Posterior vena cava (tissue), 2 donors: ENCODE measurements at places on chromosomes 1 and 21. TPM values are rescaled to one million over a fixed set of nuclear protein-coding genes. Genes with fewer than 3 reads are reported as not detected.

The USH2A gene
- total RNA-seq: not detected

The TFF1 gene
- total RNA-seq: not detected

The HSD3B2 gene
- 0.52 TPM for total RNA-seq

The CCDC27 gene
- not detected for total RNA-seq

The KRTAP13-1 gene
- total RNA-seq: not detected

The SHISAL2A gene
- total RNA-seq: not detected

The RORC gene
- not detected for total RNA-seq

DNA sequence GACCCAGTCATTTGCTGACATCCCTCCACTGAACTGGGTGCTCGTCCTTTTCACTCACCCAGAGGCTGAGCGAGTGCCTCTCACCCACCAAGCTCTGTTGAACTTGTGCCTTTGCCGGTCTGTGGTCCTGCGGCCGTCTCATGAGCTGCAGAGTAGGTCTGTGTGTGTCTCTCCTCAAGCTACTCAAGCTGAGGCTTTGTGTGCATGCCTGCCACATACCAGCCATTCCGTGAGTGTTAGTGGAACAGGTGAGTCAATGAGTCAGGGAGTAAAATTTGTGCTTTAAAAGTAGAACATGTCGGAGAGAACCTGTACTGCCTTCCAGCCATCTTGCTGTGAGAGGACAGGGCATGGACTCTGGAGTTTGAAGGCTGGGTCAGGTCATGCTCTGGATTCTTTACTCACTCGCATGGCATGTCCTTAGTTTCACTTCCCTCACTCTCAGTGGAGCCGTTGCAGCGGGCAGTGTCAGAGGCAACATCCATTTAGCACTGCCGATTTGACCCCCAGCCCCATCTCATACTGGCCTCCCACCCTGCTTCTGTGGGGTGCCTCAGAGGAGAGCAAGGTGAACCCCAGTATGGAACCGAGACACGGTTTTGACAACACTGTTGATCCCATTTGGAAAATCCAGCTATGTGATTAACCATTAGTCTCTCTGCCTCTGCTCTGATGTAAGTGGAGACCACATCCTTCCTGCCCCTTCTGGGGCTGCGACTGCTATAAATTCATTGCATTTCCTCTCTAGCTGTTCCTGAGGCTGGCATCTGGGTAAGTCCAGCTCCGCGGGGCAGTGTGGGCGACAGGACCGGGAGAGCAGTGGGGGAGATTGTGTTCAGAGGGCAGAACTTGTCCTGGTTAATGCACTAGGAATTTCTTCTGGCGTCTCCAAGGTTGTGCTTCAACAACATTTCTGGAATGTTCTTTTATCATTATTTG lies at the start of gene NLRP3:
Gene NLRP3, plus strand, starts transcription at position 751 of the 939 bp plus-strand sequence. CDS start 2,628 bp downstream, outside the sequence.
- no peak for DNase-seq

GRCh38 chr1:78280626-78281025 lies 210.1 kb upstream of the PTGFR start:
- no peak for DNase-seq

DNA sequence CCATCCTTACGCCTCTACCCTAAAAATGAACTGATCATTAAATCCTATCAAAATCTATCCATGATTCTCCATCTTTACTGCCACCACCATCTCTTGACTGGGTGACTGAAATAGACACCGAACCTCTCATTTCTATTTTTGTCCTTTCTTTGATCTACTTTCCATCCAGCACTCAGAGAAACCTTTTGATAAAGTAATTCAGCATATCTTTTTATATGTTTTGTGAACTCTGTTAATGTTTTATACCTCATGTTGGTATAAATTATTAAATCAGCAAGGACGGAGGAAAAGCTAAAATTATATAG lies 13.0 kb downstream of the PCNX2 start:
- DNase-seq: no peak

- DNase-seq: no peak
Measured at GRCh38 chr1:191901651-191902050, 256.6 kb upstream of the RGS18 start.

DNA sequence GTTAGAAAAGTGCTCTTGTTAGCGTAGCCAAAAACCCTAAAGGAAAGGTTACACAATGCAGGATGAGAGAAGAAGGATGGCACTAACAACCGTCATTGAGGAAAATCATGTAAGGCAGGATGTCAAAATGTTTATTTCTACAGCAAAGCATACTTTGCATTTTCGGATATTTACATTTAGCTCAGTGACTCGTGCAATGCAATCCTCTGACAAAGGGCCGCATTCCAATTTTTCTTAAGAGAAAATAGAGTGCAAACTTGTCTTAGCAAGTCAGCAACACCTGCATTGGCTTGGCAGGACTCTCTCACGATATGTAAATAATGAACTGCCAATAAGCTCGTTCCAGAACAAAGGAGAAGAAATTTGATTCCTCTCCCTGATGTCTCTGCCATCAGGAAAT lies 33.3 kb downstream of the TIAM1 start:
- no peak for DNase-seq

DNA sequence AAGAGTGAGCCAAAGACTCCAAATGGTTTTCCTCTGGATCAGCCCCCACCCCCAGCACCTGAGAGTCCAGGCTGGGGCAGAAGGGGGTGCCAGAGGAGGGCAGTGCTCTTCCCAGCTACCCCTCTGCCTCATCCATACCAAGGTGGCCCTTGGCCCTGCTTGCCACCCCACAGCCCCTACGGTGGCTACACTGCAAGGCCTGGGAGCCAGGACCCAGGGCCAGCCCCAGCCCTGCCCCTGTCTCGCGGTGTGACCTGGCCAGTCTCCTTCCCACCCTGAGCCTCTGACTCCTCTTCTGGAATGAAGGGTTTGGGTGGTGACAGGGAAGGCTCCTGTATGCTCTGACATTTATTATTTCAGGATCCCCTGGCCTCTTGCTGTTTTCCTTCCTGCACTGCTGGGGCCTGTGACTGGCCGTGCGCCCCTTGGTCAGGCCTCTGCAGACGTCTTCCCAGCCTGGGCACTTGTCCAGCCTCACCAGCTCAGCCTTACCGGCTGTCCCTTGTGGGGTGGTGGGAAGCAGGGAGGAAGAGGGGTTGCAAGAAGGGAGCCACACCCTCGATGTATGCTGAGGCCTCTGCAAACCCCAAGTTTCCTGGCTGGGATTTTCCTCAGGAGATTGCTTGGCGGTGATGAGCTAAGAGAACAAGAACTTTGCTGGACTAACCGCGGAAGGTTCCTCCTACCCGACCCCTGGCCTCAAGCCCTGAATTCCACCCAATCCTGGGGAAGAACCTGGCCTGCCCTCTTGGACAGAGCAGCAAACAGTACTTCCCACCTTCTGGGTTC lies 13.5 kb downstream of the ASAP3 start:
- peak; percentile 95 for DNase-seq

DNA sequence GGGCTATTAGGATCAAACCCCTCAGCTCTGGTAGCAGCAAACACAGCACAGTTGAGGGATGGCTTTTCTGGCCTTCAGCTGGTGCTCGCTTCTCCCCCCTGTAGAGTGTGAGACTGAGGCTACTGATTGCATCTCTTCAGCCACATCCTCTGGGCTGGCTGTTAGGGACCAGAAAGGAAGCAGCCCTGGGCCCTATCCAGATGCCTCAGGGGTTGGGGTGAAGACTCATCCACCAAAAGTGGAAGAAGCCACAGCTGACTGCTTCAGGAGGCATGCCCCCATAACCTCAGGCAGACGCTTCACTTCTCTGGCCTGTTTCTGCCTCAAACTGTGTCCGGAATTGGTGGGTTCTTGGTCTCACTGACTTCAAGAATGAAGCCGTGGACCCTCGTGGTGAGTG lies 6.2 kb upstream of the TMEM200B start:
- no peak for DNase-seq

DNA sequence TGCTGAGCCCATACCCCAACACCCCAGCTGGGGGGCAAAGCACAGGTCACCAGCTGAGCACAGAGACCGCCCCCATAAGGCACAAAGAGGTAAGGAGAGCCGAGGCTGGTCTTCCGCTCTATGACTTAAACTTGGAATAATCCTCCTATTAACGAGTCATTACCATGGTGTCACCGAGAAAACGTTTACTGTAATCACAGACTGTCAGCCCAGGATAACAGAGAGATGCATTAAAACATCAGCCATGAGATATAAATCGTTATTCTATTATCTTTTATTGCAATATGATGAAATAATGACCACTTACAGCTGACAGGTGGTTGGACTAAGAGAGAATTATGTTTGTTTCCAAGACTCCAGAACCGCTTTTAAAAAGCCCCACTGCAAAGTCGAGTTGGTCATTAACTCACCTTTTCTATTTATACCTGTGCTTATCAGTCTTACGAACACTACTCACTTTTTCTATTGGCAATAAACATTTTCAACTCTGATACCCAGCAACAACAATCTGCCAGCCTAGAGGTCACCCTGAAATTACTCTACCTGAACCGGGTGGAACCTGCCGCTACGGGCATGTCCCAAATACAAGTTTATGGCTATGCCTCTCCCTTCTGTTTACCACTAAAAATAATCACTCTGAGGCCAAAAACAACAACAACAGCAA lies 21.5 kb downstream of the NPHP4 start:
- DNase-seq: no peak

- no peak for DNase-seq
Measured at GRCh38 chr1:153659175-153659534, 652 bp downstream of the SNAPIN start.

GRCh38 chr1:65163201-65163805 lies 15.3 kb downstream of the AK4 start:
- no peak for DNase-seq

DNA sequence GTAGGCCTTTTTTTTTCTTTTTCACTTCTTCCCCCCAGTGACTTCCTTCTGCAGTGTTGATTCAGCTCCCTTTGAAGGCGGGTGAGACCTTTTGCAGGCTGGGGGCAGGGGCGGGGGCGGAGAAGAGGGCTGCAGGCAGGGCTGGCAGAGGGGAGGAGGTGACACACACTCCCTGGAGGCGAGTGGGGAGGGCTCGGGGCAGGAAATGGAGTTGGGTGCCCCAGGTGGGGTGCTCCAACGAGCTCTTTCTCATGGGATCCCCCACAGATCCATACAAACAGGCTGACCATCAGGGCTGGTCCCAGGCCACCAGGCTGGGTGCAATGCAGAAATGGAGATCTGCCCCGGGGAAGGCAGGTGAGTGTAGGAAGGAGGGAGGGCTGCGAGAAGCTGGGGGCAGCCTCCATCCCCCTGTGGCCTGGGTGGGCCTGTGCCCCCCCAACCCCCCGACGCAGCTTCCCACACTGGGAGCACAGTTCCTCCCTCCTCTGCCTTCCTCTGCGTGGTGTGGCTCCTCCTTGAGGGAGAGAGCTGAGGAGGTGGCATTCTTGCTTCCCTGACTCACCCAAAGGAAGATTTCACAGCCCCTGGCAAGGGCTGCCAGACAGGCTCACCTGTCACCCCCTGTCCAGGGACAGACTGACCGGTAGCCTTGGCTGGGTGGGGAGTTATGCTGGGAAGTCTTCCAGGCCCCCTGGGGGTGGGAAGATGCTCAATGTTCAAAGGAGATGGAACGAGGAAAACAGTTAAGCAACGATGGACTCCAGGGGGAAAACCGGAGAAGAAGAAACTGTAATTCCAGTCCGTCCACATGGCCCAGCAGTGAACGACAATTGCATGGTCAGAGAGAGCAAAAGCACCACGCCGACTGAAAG lies 7.1 kb upstream of the ITGB2 start:
- DNase-seq: no peak

GRCh38 chr1:1106510-1107221 lies 9.2 kb downstream of the C1orf159 start:
- DNase-seq: peak; percentile 70

GRCh38 chr1:7553042-7553690 lies 217.9 kb upstream of the VAMP3 start:
- DNase-seq: peak; percentile 23

GRCh38 chr1:229088711-229089110 lies 182.2 kb upstream of the RAB4A start:
- DNase-seq: no peak

DNA sequence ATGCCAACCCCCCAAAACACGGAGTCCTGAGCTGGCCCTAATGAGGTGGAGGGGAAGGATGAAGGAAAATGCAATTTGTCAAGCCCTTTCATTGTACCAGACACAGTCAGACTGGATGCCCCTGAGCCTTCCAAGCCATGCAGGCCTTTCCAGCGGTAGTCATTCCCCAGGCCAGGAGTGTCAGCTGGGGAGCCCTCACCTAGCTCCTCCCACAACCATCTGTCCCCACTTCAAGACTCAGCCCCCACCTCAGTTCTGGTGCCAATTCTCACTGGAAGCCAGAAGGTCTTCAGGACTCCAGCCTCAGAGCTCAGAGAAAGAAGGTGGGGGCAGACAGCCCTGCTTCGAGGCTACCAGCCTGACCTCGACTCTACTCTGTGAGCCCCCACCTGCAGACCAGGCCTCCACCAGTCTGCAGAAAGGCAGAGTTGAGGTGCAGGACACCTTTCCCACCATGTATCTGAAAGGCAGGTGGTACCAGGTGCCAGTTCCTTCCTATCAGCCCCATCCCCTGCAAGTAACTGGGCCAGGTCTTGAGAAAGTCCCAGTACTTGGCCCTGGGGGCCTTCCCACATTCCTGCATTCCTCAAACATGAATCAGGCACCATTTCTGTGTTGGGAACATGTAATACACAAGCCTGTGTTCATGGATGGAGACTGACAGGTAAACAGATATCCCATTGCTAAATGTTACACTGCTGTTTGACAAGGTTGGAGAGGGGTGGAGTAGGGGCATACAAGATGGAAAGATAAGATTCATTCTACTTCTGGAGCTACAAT lies 180.6 kb upstream of the EDN2 start:
- DNase-seq: no peak

GRCh38 chr1:108609483-108610049 lies 49.7 kb downstream of the EEIG2 start:
- DNase-seq: no peak

- no peak for DNase-seq
Measured at GRCh38 chr1:182484067-182484466, 34.1 kb downstream of the RGSL1 start.

- no peak for DNase-seq
Measured at GRCh38 chr1:113674591-113674990, 84.7 kb downstream of the PHTF1 start.

GRCh38 chr1:225026701-225027100 lies 97.2 kb downstream of the DNAH14 start:
- DNase-seq: no peak

DNA sequence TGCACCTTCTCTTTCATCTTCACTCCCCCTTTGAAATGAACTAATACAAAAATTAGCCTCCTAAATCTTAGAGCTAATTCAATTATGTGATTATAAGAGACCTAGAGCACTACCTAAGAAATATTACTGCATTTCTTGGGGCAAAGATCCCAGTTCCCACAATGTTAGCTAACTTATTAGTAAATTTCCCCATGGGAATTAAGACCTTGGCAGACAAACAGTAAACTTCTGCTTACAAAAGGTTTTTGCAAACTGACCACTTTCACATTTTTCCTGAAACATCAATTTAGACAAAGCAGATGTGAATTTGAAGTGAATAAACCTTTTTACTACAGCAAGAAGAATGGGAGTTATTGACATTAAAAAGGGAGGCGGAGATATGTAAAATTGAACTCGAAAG lies 34.6 kb upstream of the LHX8 start:
- DNase-seq: no peak
